ENCODE measurements at places on chromosomes 3 and 15. TPM values are rescaled to one million over a fixed set of nuclear protein-coding genes. Genes with fewer than 3 reads are reported as not detected.

DNA sequence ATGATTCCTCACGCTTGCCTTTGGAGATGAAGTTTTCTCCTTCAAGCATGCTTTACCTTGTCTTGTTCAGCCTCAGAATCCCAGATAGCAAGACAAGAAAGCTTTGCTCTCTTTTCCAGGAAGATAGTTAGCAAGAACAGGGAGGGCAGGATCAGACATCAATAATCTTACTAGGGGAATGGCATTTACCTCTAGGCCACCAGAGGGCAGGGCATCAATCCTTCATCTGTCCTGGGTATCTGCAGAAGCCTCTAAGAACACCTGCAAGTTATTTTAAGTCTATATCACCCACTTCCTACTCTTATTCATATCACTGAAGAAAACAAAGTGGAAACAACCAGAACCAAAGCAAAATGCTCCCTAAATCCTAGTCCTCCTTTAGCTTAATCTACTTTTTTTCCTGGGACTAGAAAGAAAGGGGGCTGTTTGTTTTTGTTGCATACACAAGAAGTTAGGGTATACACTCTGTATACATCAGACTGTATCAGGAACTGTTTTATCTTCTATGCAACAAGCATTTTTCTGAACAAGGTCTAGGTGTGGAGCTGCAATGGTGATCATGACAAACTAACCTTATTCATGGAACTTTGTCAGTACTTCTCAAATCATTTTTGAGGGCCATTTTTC is 862.5 kb downstream of the CADM2 start:
- no peak overlapping the region for H3K27ac ChIP-seq
- peak; percentile 48 for DNase-seq
- no peaks in the 10 kb centered on the region for H3K36me3 ChIP-seq
- no peaks in the 10 kb centered on the region for H3K27me3 ChIP-seq
- H3K4me3 ChIP-seq: no peak overlapping the region
- H3K4me1 ChIP-seq: no peaks in the 10 kb centered on the region

DNA sequence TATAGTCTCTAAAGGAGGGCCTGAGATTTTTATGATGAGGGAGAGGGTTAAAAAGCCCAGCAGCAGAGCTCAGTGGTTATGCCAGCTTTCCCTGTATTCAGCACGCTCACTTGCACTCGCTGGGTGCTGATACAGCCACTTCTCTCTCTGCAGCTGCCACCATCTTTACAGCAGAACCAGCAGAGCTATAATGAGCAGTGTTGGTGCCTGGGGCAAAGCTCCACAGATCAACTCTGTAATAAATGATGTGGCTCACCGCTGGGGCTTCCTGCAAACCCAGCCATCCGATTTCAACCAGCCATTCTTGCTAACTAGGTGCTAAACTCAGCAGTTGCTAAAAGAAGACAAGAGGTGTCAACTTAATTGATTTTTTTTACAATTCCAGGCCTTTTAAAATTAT is 48.0 kb downstream of the ARNT2 start:
- DNase-seq: no peak
- H3K4me1 ChIP-seq: peaks cover 3% of the 10 kb centered on the region
- no peak overlapping the region for H3K4me3 ChIP-seq
- no peaks in the 10 kb centered on the region for H3K36me3 ChIP-seq
- H3K27ac ChIP-seq: no peak overlapping the region

DNA sequence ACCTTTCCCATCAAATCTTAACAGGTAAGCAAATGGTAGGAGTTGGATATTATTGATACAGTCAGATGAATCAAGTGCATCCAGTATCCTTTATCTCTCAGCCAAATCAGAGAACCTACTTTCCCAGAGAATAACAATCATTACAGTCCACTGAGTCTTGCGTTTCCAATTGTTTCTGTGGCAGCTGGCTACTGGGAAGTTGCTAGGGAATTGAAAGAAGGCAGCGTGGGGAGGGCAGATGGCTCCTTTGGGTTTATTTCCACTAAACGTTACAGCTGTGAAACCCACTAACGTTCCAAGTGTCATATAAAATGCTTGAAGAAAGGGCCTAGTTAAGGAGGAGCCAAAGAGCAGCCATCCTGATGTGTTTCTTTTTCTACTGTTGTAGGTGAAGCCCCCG is 78.4 kb downstream of the WDR72 start:
- no peak overlapping the region for H3K4me3 ChIP-seq
- peaks cover 17% of the 10 kb centered on the region for H3K4me1 ChIP-seq
- no peaks in the 10 kb centered on the region for H3K36me3 ChIP-seq
- DNase-seq: no peak
- no peaks in the 10 kb centered on the region for H3K27me3 ChIP-seq

DNA sequence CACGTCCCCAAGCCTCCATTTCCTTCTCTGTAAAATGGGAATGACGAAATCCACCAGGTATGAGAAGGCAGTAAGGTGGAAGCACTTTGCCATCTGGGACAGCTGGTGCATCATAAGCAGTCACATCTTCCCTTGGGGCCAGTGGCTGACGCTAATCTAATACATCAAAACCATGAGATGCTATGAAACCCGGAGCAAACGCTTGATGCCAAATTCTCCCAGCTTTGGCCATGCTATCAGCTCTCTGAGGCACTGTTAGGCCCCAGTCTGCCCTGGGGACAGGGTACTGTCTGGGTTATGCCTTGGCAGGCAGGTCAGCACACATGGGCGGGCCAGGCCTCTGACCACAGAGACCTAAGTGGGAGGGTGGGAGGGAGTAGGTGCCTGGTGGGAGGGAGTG is 66.1 kb downstream of the ADAMTS17 start:
- no peak for DNase-seq
- H3K36me3 ChIP-seq: no peaks in the 10 kb centered on the region
- H3K4me3 ChIP-seq: no peak overlapping the region
- H3K4me1 ChIP-seq: no peaks in the 10 kb centered on the region

DNA sequence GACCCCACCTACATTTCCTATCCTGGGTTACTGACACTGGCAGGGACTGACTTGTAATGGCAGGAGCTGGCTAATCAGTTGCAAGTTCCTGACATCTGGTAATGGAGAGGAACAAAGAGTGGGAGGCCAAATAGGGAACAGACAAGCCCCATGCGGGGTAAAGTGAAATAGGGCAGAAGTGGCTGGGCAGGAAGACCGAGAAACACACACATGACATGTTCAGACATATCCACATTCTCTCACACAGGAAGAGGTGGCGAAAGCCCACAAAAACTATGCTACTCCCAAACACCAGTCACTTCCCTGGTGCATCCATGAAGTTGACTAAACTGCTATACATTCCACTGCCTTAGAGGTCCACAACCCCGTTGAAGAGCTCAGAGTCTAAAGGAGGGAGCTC is 394.1 kb upstream of the TBL1XR1 start:
- no peak overlapping the region for H3K4me3 ChIP-seq
- H3K27me3 ChIP-seq: no peaks in the 10 kb centered on the region
- H3K4me1 ChIP-seq: peaks cover 21% of the 10 kb centered on the region
- no peaks in the 10 kb centered on the region for H3K36me3 ChIP-seq
- H3K27ac ChIP-seq: peak overlapping the region; percentile 18

- H3K4me3 ChIP-seq: no peak overlapping the region
- DNase-seq: peak; percentile 26
- peak overlapping the region; percentile 76 for H3K27ac ChIP-seq
- no peaks in the 10 kb centered on the region for H3K27me3 ChIP-seq
- H3K4me1 ChIP-seq: peaks cover 40% of the 10 kb centered on the region
Measured at GRCh38 chr3:194688200-194688740, 2.6 kb downstream of the FAM43A start.

- H3K36me3 ChIP-seq: no peaks in the 10 kb centered on the region
- no peaks in the 10 kb centered on the region for H3K27me3 ChIP-seq
- H3K4me3 ChIP-seq: peak overlapping the region; percentile 5
- peak overlapping the region; percentile 79 for H3K27ac ChIP-seq
- H3K4me1 ChIP-seq: peaks cover 57% of the 10 kb centered on the region
Measured at GRCh38 chr3:172201136-172201869, 161.9 kb downstream of the FNDC3B start.

DNA sequence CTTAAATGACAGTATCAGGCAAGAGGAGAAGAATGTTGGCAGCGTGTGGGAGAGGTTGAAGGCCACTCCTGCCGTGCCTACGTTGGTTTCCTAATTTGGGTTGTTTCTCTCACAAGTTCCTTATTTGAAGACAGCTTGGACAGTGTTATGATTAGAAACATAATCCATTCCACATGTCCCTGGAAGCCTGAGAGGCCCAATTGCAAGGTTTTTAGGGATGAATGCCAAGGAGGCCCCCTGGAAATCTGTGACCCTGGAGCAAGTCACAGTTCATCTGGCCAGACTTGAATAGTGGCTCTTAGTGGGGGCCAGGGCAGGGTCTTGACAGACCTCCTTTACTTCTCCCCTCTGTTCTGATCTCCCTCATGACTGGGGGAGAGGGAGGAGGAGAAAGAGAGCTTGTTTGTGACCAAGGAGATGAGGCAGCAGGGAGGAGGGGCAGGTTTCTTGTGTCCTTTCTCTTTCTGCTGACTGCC is 584.4 kb upstream of the TBL1XR1 start:
- DNase-seq: peak; percentile 14
- H3K36me3 ChIP-seq: no peaks in the 10 kb centered on the region
- H3K4me1 ChIP-seq: peaks cover 20% of the 10 kb centered on the region
- peak overlapping the region; percentile 34 for H3K27ac ChIP-seq

- H3K27ac ChIP-seq: no peak overlapping the region
- peaks cover 3% of the 10 kb centered on the region for H3K4me1 ChIP-seq
- no peak for DNase-seq
- H3K27me3 ChIP-seq: no peaks in the 10 kb centered on the region
- H3K4me3 ChIP-seq: no peak overlapping the region
Measured at GRCh38 chr3:188060840-188061544, 93.0 kb upstream of the LPP start.

DNA sequence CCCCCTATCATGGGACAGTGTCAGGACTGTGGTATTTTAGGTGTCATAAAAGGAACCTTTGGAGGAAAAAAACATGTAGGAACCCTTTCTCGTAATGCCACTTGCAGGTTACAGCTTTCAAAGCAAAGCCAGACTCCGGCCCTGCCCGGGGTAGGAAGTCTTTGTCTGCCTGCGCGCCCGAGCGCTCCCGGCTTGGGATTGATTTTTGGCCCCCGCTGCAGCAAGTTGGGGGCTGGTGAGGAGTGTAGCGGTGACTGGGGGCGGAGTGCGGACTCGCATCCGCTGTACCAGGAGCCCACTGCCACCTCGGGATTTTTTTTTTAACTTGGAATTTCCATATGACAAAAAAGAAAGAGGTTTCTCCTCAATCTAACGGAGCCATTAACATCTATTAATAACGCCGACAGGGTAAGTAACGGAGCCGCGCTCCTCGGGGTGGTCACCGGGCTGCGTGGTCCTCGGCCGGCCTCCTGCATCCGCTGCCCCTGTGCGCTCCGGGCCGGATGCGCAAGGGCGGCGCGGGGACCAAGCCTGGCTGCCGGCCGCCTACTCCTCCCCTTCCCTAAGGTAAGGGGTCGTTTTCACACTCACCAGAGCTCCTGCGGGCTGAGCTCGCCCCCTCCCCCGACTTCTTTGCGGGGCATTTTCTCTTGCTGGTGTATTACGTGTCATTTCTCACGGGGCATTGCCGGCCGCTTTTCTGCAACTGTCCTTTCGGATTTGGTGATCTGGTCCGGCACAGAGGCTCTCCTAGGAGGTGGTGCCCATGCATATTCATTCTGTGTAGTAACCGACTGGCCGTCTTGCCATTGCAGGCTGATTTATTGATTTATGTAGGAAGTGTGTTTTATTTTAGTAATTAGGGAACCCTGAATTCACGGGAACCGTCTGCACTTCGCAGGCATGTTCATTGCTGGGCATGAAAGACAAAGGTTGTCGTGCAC is 219.8 kb upstream of the TOPAZ1 start:
- no peak overlapping the region for H3K27ac ChIP-seq
- DNase-seq: no peak

DNA sequence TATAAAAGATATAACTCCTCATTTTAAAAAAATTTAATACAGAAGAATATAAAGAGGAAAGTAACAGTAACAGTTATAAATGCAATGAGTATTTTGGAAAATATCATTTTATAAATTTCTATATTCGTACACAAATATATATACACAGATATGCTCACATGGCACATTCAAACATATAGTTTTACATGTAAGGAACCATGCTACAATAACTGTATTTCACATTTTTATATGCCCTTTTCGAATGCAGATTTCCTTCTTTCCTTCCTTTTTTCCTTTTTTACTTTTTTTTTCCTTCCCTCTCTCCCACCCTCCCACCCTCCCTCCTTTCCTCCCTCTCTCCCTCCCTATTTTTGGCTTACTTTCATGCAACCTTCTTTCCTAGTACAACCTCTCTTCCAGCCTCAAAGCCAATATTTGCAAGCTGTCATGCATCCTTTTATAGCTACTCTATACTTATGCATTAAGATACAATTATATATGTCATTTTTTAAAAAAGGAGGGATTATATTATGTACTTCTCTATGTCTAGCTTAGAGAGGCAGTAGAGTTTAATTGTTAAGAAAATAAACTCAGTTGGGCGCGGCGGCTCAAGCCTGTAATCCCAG is 830.5 kb downstream of the IGSF11 start:
- H3K27ac ChIP-seq: no peak overlapping the region
- no peaks in the 10 kb centered on the region for H3K4me1 ChIP-seq
- no peak for DNase-seq
- no peak overlapping the region for H3K4me3 ChIP-seq

GRCh38 chr15:52527911-52528563 is 643 bp downstream of the MYO5A start:
- H3K36me3 ChIP-seq: no peaks in the 10 kb centered on the region
- peak overlapping the region; percentile 57 for H3K4me3 ChIP-seq
- H3K27me3 ChIP-seq: no peaks in the 10 kb centered on the region
- no peak overlapping the region for H3K27ac ChIP-seq
- H3K4me1 ChIP-seq: peaks cover 10% of the 10 kb centered on the region

GRCh38 chr3:45332901-45333407 is 55.4 kb upstream of the LARS2 start:
- DNase-seq: no peak
- no peak overlapping the region for H3K4me3 ChIP-seq
- H3K4me1 ChIP-seq: no peaks in the 10 kb centered on the region
- no peaks in the 10 kb centered on the region for H3K27me3 ChIP-seq
- H3K27ac ChIP-seq: no peak overlapping the region

DNA sequence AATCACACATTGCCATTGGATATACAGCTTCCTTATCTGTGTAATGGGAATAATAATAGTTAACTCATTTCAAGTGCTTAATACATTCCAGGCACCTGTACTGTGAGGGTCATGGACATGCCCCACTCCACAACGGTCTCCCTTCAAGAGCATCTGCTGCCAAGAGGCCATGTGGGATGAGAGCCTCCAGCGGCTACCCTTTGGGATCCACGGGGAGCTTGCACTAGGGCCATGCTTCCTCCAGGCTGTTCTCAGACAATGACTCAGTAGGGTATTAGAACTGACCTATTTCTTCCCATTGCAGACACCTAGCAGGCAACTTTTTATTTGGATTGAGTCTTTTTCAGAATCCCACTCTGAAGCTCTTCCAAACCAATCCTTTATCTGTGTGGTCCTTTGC is 1078.9 kb downstream of the TUSC7 start:
- no peaks in the 10 kb centered on the region for H3K4me1 ChIP-seq
- H3K27ac ChIP-seq: no peak overlapping the region
- no peaks in the 10 kb centered on the region for H3K27me3 ChIP-seq
- no peak overlapping the region for H3K4me3 ChIP-seq
- no peaks in the 10 kb centered on the region for H3K36me3 ChIP-seq
- DNase-seq: no peak

The SOX2 gene
- total RNA-seq: not detected

The WWTR1 gene
- total RNA-seq: 87.6 TPM

The NR1I2 gene
- 0.67 TPM for total RNA-seq

The CCRL2 gene
- total RNA-seq: 1.5 TPM

The PARL gene
- total RNA-seq: 42.2 TPM

The SMC4 gene
- 25.5 TPM for total RNA-seq

The PAK6 gene
- 63.4 TPM for total RNA-seq

The PEX11A gene
- 39.5 TPM for total RNA-seq

The ZNF621 gene
- total RNA-seq: 15.8 TPM

Data from thyroid gland (tissue), 4 donors.